A549 treated with Mapracorat at 1 μM for 4 hours (cell line): ENCODE measurements at places on chromosomes 2 and 18. TPM values are rescaled to one million over a fixed set of nuclear protein-coding genes. Genes with fewer than 3 reads are reported as not detected.

Gene SLC5A7
- total RNA-seq: not detected in 5 replicates

Gene IAH1
- 93.2 to 119 TPM (median 104 TPM) in 5 replicates for total RNA-seq

Gene SULT1C4
- total RNA-seq: not detected in 5 replicates

Gene ITGB1BP1
- 164 to 200 TPM (median 176 TPM) in 5 replicates for total RNA-seq

Gene MYO1B
- 46.1 to 61.0 TPM (median 50.1 TPM) in 5 replicates for total RNA-seq

Gene FAHD2B
- 10.2 to 12.0 TPM (median 11.6 TPM) in 5 replicates for total RNA-seq

Gene STAT4
- total RNA-seq: 3.0 to 4.5 TPM (median 4.1 TPM) in 5 replicates

Gene NEU2
- not detected in 5 replicates for total RNA-seq

Gene CRACDL
- total RNA-seq: 2.5 to 3.8 TPM (median 2.8 TPM) in 5 replicates
